ENCODE measurements at places on chromosomes 1 and 21.

DNA sequence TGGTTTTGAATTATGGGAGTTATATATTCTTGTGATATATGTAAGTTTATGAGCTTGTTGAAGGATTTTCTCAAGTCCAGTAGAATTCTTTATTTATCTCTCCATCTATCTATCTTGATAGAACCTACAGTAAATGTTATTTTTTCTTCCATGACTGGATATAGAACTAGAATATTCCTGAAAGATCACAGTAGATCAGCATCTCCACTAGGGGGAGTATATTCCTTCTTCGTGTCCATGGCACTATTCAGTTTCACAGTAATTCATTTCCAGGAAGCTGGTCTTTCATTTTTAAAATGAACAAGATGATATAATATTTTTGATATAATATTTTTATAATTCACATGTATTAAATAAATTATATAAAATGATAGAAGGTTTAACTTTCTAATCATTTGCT, 18.8 kb downstream of the TMPRSS15 start:
- no peak for DNase-seq

DNA sequence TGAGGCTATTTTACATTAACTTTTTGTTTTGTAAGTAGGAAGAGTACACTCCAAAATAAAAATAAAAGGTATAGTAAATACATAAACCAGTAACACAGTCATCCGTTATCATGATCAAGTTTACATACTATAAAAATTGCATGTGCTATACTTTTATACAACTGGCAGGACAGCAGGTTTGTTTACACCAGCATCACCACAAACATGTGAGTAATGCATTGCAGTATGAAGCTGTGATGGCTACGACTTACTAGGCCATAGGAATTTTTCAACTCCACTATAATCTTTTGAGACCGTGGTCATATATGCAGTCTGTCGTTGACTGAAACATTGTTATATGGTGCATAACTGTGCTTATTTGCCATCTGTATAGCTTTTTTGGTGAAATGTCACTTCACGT, 106.2 kb downstream of the CENPF start:
- no peak for DNase-seq

DNA sequence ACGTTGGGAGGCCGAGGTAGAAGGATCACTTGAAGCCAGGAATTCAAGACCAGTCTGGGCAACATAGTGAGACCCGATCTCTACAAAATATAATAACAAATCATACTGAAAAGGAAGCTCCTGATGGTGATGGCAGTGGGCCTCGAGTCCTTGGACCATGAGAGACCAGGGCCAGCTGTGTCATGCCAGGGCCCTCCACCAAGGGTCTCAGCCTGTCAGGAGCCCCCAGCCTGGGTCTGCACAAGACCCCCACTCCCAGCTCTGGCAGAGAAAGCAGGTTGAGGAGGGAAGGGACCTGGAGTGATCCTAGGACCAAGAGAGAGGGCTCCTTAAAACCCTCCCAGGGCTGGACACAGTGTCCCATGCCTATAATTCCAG, 6.7 kb upstream of the CTRC start:
- DNase-seq, result no peak

- no peak for DNase-seq
These were observed 2.8 kb upstream of the HAPLN2 start for GRCh38 chr1:156616463-156616862.

DNA sequence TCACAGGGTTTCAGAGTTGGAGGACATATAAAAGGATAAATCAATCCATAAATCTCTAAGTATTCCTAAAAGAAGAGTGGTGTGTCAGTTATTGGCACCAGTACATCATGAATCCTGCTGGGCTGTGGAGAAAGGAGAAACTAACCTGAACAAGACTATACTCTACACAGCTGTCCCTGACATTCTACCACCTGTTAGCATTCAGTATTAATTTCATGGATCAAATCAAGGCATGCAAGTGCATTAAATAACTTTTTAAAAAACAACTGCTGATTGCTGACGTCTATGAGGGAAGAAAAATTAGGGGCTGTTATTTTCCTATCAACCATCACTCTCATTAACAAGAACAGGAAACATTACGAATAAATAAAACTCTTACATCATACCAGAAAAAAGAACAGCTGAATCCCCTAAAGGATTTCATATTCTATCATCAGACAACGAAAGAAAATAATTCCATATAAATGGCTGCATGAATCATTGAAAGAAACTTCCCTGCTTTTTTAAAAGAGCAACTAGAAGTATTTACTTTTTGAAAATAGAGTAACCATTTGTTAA, 121.7 kb downstream of the ATF6 start:
- DNase-seq, result no peak

Data from GM18507 (cell line).